ENCODE measurements at places on chromosomes 1 and 21.

GRCh38 chr1:1023700-1024099 is 3.8 kb downstream of the AGRN start:
- no peak for DNase-seq

DNA sequence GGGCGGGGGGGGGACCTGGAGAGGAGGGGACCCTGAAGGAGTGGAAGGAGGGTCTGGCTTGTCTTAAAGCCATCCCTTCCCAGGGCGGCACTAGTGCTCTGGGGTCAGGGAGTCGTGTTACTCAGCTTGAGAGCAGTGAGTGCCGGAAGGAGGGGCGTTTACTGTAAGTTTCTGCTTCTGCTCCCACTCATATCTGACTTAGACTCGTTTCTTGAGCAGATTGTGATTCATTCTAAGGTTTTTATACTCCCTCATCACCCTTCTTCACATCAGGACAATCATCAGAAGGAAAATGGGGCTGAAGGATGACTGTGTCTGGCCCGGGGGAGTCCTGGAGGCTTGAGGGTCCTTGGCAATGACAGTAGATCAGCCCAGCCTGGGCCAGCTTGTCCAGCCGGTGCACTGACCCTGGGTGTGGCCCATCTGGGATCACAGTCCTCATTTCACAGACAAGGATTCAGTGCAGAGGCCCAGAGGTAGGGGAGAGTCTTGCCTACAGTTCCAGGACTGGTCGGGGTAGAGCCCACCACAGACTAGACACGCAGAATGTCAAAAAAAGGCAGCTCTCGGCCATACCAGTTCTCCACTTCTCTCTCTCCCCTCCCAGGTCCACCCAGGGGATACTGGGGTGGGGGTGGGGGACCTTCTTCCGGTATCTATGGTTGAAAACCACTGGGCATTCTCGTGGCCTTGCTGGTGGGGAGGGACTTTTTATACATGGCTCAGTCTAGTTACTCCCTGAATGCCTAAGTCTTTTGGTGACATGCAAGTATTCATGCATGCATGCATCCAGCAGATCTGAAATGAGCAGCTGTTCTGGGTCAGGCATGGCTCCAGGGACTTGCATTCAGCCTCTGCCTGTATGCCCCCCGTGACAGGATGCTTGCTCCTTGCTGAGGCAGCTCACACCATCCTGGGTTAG is 5.1 kb downstream of the TNFRSF8 start:
- peak; percentile 24 for DNase-seq

GRCh38 chr1:218384581-218384993 is 39.5 kb downstream of the TGFB2 start:
- no peak for DNase-seq

DNA sequence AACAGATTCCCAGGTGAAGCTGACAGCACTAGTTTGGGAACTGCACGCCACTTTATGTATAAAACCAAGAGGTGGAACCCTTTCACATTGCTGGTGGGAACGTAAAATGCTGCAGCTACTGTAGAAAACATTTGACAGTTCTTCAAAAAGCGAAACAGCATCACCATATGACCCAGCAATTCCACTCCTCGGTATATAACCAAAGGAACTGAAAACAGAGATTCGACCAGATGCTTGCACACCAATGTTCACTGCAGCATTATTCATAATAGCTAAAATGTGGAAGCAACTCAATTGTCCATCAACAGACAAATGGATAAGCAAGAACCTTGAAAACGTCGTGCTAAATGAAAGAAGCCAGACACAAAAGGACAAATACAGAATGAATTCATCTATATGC is 17.5 kb downstream of the RSPH1 start:
- DNase-seq: no peak

GRCh38 chr1:54400329-54400728 is 5.9 kb downstream of the SSBP3 start:
- no peak for DNase-seq

GRCh38 chr1:216849146-216849545 is 125.9 kb upstream of the ESRRG start:
- no peak for DNase-seq

GRCh38 chr1:38375035-38375434 is 328.4 kb upstream of the POU3F1 start:
- DNase-seq: no peak

- no peak for DNase-seq
These were observed 6.5 kb upstream of the PYCR2 start for GRCh38 chr1:225930566-225930965.

- DNase-seq: no peak
These were observed 1.7 kb upstream of the INAVA start for GRCh38 chr1:200892958-200893357.

DNA sequence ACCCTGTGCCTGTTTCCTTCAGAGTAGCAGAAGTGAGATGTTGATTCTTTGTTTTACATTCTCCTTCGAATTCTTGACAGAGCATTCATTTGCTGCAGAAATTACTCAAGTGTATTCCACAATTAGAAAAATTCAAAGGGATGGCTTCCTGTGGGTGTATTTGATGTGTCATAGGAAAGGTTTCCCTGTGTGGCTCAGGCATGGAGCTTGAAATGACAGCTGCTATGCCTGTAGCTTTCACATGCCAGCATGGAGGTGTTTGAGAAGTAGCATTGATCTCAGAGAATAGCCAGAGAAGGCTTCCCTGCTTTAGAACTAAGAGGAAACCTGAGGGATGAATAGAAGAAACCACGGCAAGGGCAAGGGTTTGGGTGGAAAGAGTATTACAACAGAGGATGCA is 317.2 kb upstream of the DEPDC1 start:
- DNase-seq: no peak

GRCh38 chr1:201648907-201649721 is 110.2 kb downstream of the NAV1 start:
- DNase-seq: no peak

- DNase-seq: no peak
These were observed 46.8 kb downstream of the TYW3 start for GRCh38 chr1:74779750-74780149.

GRCh38 chr1:194167956-194168640 is 981.7 kb upstream of the B3GALT2 start:
- no peak for DNase-seq

DNA sequence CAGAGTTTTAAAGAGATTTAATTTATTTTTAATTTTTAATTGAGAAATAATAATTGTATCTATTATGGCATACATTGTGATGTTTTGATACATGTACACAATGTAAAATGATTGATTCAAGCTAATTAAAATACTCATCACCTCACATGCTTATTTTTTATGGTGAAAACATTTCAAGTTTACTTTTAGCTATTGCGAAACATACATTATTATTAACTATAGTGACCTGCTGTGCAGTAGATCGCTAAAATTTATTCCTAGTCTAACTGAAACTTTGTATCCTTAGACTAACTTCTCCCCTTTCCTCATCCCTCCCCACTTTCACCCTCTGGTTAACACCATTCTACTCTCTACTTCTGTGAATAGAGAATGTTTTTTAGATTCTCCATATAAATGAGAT is 191.6 kb downstream of the DNAH14 start:
- no peak for DNase-seq

GRCh38 chr21:26840912-26841311 is 4.3 kb downstream of the ADAMTS1 start:
- no peak for DNase-seq

All from AG04450 (cell line).